PC-3 (cell line): ENCODE measurements at places on chromosomes 11 and 22.

DNA sequence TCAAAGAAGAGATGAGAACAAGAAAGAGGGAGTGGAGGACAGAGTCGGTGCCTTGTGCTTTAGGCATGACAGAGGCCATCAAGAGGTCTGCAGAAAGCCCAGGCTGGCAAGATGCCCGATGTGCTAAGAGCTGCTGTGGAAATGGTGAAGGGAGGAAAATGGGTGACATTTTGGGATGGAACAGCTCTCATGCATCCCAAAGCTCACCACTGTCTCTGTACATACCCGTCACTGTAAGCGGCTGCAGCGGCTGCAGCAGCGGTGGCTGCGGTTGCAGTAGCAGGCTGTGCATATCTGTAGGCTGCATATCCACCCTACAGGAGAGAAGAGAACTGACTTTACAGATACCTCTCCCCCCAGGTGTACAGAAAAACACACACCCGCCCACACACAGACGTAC, 28.6 kb downstream of the APOL5 start:
- no peak for DNase-seq

GRCh38 chr22:23305321-23305910, 125.1 kb downstream of the BCR start:
- peak; percentile 53 for DNase-seq

DNA sequence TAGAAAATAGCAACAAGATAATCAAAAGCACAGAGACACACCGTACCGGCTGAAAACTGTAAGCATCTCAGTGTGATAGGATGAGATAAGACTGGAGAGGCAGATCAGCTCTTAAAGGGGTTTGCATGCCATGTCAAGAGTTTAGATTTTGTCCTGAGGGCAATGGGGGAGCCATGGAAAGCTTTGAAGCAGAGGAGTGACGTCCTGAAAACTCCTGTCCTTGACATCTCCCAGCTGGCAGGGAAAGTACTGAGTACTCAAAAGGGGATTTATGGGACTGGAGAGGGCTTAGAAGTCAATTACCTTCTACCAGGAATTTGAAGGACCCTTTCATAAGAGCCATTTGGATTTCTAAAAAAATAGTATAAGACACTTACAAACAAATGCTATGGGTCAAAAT, 420.5 kb upstream of the NARS2 start:
- DNase-seq: no peak

DNA sequence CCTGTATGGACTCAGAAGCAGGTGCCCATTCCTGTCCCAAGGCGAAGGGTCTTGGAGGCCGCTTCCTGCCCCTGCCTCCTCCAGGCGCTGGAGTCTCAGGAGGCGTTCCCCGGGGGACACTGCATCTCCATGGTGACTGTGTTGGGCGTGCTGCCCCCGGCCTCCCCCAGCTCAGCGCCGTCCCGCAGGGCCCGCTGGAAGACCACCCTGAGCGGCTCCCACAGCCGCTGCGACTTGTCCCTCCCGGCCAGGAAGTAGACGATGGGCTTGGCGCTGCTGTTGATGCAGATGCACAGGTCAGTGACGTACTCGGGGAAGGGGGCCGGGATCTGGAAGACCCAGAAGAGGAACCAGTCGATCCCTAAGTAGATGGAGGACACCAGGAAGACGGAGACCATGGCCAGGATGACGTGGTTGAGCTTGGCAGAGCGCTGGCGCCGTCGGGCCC, 7.8 kb downstream of the MRGPRF start:
- no peak for DNase-seq

GRCh38 chr11:93697611-93698010, 36.1 kb downstream of the CEP295 start:
- DNase-seq: no peak

DNA sequence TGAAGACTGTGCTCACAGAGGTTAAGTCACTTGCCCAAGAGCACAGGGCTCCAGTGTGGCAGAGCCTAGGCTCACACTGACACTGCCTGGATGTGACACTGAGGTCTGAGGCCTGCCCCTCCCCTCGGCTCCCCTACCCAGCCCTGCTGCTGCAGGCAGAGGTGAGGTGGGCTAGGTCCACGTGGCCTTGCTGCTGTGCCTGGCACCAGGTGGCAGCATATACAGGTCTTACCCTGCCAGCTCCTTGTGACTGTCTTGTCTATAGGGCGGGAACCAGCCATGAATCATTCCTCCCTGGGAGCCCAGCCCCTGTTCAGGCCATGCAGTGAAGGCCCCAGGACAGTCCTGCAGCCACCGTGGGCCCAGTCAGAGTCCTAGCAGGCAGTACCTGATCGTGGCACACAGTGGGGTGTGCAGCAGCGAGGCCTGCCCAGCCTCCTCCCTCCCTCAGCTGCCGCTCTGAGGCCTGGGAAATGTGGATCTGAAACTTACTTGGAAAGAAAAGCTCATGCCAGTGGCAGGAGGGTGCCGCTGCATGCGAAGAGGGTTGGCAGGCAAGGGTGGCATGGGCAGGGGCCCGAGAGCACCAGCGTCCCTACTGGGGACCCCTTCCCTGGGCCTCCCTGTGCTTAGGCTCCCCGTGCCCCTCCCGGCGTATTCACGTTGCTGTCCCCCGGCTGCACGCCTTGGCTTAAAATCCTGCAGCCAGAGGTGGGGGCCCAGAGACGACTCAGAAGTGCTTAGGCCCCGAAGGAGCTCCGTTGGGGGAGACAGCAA, 1.2 kb upstream of the CERK start:
- DNase-seq: no peak

DNA sequence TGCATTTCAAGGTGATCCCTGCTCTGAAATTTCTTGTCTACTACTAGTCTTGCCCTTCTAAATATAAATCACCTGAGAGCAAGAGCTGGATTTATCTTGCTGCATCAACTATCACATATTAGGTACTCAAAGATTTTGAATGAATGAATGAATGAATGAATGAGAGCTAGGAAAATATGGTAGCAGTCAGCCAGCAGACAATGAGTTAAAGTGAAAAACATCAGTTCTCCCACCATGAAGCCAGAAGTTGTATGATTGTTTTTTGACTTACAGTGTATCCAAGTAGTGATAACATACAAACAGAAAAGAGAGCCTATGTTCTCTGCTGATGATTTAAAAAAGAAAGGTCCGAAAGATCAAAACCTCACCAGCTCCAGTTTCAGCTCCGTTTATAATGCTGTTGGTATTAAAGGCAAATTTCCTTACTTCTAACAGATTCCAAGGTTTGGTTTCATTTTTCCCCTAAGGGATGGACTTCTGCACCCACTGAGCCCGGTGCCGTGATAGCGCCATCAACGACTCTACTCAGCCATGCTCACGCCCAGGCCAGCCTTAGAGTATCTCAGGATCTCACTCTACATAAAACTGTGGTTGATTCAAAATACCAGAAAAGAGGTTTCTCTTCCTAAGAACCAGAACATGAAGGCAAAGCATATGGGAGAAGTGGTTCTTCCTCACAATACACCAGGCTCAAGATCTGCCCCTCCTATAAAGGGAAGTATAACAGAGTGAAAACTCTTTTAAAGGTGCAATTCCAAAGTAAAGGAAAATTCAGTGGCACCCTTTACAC, 92.0 kb downstream of the SGSM3 start:
- no peak for DNase-seq

- DNase-seq: no peak
Observed at GRCh38 chr11:77108436-77108835, 5.8 kb downstream of the OMP start.

- DNase-seq: peak; percentile 30
Observed at GRCh38 chr11:14306481-14306880, 52.5 kb downstream of the RRAS2 start.

- no peak for DNase-seq
Observed at GRCh38 chr22:25564979-25565677, 653 bp downstream of the GRK3 start.
